ENCODE measurements at places on chromosomes 16 and 17.

GRCh38 chr17:34663714-34664113 is 84.3 kb downstream of the TMEM132E start:
- no peak for DNase-seq

GRCh38 chr16:19196871-19197270 is 28.8 kb downstream of the SYT17 start:
- DNase-seq, result no peak

DNA sequence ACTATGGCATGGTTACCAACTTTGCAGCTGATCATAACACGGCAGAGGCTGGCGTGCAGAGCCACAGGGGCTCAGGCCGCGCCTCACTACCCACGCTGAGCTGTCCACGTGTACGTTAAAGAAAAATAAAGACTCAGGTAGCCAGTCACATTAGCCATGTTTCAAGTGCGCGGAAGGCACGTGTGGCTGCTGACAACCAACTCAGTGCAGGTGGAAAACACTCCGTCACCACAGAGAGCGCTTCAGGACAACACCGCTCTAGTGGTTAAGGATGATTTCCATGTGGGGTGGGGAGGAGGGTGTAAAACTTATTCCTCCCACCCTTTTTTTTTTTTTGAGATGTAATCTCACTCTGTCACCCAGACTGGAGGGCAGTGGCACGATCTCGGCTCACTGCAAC is 33.8 kb downstream of the ZCCHC14 start:
- no peak for DNase-seq

DNA sequence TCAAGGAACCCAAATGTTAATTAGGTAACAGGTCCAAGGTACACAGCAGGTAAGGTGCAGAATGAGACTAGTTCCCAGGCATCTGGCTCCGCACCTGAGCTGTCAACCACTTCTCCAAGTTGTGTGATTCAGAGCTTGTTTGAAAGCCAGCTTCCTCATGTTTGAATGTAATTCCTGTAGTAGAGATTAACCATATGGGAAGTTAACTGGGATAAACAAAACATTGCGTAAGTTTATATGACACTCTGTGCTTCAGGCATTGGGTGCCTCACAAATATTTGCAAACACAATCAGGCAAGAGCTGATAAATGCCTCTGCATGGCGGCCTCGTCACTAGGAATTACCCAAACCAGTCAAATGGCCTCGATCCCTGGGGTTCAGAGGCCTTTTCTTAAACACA is 27.9 kb upstream of the CPHXL start:
- no peak for DNase-seq

GRCh38 chr16:62240722-62241121 is 204.5 kb upstream of the CDH8 start:
- no peak for DNase-seq

Data from stimulated activated CD4-positive, alpha-beta T cell treated with anti-CD3 and anti-CD28 coated beads, Interleukin-1b, Interleukin-23, amount 100 ng/mL, for 4 hours (primary cell).